Stimulated activated CD4-positive, alpha-beta T cell treated with anti-CD3 and anti-CD28 coated beads, Interleukin-1b, Interleukin-23, amount 100 ng/mL, for 1 hour (primary cell): ENCODE measurements at places on chromosomes 5 and 9.
A peak's percentile ranks its signal among the peaks of the same experiment; 100 is the strongest.

DNA sequence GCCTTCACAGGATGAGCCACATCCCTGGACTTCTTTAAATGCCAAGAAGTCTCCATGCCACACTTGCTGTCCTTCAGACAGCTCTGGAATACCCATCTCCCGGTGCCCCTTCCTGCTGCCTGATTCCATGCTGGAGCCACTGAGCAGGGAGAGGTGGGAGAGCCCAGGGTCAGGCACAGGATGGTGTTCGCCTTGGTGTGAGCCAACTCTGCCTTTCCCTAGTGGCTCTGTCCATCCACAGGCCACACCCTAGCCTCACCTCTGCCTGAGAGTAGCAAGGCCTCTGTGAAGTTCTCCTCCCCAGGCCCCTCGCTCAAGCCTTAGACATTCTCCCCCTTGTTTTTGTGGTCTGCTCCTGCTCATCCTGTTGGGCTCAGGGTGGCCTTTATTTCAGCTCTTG lies 54.2 kb upstream of the ANGPTL2 start:
- no peak for DNase-seq

DNA sequence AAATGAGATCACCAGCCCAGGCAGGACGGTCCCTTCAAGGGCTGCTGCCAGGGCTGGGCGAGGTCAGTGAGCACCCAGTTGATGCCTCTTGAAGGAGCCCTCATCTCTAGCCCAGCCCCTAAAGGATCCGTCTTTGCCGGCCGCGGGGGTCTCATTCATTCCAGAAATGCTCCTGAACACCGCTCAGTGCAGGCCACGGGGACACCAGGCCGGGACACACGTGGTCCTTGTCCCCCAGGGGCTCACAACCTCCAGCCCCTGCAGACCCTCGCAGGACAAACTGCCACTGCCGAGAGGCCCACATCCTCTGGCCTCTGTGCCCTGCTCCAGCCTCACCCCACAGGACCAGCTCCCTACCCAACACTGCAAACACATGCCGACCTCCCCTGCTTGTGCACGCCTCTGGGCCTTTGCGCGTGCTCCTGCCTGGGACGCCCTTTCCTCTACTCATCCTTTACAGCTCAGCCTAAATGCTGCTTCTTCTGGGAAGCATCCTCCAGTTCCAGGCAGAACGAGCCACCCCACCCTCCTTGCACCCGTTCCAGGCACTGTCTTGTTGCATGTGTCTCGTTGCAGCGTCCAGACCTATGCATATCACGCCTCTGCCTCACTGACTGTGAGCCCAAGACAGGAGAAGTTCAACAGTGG lies 10.3 kb upstream of the LAMC3 start:
- no peak for DNase-seq

DNA sequence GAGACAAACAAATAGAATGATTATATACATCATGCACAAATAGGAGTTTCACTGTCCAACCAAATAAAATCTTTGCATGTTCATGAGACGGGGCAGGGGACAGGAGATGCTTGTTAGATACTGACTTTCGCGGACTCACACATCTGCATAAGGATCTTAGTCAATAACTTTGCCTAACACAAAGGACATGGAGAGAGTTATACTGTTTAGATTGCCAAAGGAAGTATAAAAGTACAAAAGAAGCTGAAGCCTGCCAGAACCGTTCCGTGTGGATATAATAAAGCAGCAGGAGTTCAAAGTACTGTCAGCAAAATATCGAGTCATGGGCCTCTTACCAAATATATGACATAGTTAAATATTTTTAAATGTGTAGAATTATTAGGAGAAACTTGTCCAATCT lies 1148.4 kb downstream of the EFNA5 start:
- DNase-seq, result no peak

GRCh38 chr9:79985772-79986171 lies 414.0 kb downstream of the TLE4 start:
- DNase-seq, result no peak

- no peak for DNase-seq
Measured at GRCh38 chr5:8958602-8959001, 587.3 kb downstream of the SEMA5A start.

DNA sequence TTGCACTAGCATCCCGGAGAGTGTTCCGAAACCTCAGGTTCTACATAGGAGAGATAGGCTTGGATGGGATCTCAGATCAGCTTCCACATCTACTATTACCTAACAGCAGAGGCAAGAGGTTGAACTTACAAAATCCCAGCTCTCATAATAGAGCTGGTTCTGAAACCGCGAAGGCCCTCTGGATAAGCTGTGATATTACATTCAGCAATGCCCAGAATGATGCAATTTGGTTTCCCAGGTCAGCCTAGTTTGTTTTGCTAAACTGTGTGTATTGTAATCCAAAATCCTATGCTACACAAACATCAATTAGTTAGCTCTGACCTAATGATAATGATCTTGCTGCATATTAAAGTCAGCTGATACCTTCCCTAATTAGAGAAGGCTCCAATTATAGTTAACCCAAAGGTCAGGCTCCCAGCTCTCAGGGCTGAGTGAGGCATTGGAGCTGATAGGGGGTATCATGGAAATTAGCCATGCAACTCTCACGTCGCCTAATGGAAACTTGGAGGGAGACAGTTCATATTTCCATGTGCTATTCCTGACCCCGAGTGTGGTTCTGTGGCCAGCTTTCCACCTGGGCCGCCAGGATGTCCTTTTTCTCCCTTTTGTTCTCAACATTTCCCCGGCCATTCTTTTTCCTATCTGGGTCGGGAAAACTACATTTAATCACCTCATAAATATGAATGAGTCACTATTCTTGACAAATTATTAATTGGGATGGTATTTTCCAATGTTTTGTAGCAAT lies 278.4 kb upstream of the IRX1 start:
- DNase-seq, result no peak

DNA sequence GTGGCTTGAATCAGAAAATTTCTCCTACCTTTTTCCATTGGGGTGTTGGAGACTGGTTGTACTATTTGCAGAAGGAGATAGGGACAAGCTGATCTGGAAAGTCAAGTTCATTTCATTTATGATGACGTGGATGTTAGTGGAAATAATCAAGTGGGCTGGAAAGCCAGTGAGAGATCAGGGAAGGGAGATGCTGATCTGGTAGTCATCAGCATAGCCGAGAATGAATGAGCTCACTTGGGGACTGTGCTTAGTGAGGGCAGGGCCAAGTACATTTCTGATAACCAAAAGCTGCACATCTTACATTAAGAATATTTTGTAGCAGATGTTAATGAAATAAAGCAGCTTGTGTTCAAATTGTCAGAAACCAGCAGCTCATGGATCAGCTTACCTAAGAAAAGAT lies 12.1 kb downstream of the MAN2A1 start:
- DNase-seq, result no peak

DNA sequence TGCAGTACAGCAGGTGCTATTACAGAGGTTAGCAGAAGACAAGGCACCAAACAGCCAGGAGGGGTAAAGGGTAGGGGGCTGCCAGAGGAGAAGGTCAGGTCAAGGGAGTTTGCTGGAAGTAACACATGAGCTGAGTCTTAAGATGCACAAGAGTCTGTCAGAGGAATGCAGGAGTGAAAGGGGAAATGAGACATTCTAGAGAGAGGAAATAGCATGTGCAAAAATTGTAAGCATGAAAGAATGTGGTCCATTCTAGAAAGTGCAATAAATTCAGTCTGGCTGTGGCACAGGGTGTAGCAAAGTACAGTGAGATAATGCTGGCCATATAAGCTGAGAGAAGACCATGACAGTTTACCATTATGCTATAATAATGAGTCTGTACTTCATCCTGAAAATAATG lies 6.6 kb downstream of the GOLGA1 start:
- DNase-seq, result no peak

GRCh38 chr9:99998266-99998665 lies 91.8 kb downstream of the STX17 start:
- no peak for DNase-seq

GRCh38 chr5:172554562-172554961 lies 86.5 kb upstream of the NEURL1B start:
- no peak for DNase-seq

GRCh38 chr9:94210616-94211603 lies 48.2 kb upstream of the ZNF169 start:
- no peak for DNase-seq

- DNase-seq, result no peak
Measured at GRCh38 chr9:126317513-126317912, 9.1 kb upstream of the MVB12B start.

- no peak for DNase-seq
Measured at GRCh38 chr9:122819326-122819725, 9.1 kb downstream of the PDCL start.

GRCh38 chr5:64229163-64229774 lies 63.6 kb downstream of the RNF180 start:
- no peak for DNase-seq

GRCh38 chr5:3878267-3878666 lies 282.6 kb downstream of the IRX1 start:
- DNase-seq, result no peak

DNA sequence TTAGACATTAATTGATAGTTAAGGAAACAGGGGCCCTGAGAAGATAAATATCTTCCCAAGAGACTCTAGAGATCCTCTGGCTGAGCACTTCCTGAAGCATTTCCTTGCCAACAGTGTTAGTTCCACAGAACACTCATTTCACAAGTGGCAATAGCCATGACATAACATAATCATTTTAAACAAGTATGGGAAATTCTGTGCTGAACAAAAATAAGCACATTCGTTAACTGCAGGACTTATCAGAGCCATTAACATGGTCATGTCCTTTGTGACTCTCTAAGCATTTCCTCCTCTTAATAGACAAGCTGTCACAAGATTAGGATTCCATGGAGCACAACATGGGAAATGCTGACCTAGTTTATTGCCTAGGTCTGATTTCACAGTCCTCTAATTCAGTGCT lies 184.9 kb downstream of the SNX18 start:
- no peak for DNase-seq

- DNase-seq, result no peak
Measured at GRCh38 chr5:98204798-98205197, 568.7 kb upstream of the RGMB start.

- DNase-seq, result no peak
Measured at GRCh38 chr9:125227761-125228160, 13.4 kb downstream of the HSPA5 start.

- DNase-seq, result no peak
Measured at GRCh38 chr5:6730407-6730806, 17.2 kb downstream of the TENT4A start.

GRCh38 chr9:35609001-35609819 lies 4.1 kb downstream of the TESK1 start:
- no peak for DNase-seq

- peak; percentile 13 for DNase-seq
Measured at GRCh38 chr5:40486437-40487275, 193.1 kb upstream of the PTGER4 start.

DNA sequence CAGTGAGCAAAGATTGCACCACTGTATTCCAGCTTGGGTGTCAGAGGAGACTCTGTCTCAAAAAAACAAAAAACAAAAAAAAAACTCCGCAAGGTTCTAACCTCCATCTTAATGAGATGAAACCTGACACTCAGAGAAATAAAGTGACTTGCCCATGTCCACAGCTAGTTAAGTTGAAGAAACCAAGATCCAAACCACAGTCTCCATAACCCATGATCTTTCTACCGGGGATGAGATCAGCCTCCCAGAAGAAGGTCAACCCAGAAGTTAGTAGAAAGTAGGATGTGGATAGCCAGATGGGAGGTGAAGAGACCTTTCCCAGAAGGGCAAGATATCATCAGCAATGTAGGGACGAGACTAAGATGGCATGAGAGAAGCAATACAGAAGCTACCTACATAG lies 140.4 kb upstream of the ADRA1B start:
- no peak for DNase-seq

GRCh38 chr5:60488466-60489130 lies 211.4 kb downstream of the DEPDC1B start:
- no peak for DNase-seq

DNA sequence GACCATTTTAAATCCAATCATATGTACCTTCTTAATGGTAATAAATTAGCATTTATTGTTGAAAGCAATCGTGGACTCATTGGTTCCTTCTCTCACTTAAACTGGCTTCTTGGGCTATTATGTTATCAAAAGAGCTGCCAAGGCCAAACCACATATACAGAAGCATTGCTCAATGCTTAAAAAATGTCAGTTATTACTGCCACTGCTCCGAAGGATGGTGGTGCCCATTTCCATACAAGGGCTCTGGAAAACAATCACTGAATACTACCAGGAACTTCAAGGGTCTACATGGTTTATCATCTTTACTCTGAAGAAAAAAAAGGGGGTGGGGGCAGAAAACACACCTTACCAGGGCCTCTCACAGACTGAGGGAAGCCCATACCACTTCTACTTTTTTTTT lies 104.3 kb downstream of the GNAQ start:
- no peak for DNase-seq

GRCh38 chr5:32202394-32202793 lies 28.3 kb upstream of the GOLPH3 start:
- DNase-seq, result no peak

- no peak for DNase-seq
Measured at GRCh38 chr5:69043655-69043996, 50.2 kb upstream of the SLC30A5 start.

DNA sequence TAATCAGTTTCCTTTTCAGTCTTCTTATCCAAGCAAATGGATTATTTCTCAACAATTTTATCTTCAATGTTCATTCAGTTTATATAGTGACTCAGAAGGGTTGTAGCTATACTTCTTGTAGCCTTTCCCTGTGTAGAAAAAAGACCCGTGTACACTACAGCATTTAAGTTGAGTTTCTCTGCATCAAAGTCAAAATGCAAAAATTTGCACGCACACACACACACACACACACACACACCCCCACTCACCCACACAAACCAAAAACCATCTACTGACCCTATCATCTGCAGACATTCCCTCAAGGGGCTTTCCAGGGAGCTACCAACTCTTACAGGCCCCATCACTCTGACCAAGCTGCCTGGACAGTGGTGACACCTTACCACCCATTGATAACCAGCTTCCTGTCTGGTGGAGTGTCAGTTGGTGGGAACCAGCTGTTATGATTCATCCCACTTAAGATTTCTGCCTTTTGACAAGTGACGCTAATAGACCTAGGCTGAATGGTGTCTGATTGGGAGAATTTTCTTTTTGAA lies 12.2 kb upstream of the ELL2 start:
- no peak for DNase-seq

DNA sequence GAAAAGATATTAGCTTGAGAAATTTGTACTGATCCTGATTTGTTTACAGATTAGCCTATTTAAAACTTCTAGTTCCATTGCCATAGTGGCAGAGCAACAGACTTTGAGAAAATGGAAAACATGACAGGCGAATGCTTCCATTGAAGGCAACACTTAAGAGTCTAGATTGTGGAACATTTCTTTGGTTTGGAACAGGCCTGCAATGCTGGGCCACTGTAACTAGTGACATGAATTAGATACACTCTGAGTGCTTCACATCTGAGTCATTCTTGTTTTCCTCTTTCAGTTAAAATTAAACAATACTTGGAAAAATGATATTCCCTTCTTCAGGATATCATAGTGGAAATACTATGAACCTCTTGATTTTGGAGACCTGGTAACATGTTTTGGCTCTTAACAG lies 453.6 kb upstream of the TUSC1 start:
- DNase-seq, result no peak

DNA sequence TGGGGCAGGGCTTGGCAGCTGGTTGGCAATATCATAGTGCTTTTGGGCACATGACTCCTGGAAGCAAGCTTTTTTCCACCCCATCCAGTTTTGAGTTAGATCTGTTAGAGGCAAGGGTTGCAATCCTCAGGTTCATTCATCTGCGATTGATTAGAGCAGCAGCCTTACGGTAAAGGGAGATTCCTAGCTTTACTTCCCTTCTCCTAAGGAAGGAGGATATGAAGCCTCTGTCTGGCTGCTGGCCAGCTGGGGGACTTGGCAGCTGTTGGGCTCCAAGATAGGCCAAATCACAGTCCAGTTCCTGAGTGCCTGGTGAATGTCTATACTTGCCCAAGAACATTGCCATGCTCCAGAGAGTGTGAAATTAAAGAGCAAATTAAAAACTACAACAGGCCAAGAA lies 113.4 kb upstream of the CCNH start:
- DNase-seq, result no peak
